Esophagus muscularis mucosa (tissue), 4 donors: ENCODE measurements at places on chromosomes 6 and 20. TPM values are rescaled to one million over a fixed set of nuclear protein-coding genes. Genes with fewer than 3 reads are reported as not detected.

- no peak for DNase-seq
Observed at GRCh38 chr6:6631053-6631452, 42.5 kb downstream of the LY86 start.

- no peak for DNase-seq
Observed at GRCh38 chr6:45722876-45723275, 292.8 kb downstream of the CLIC5 start.

- DNase-seq = no peak
Observed at GRCh38 chr6:15145821-15146220, 100.0 kb upstream of the JARID2 start.

DNA sequence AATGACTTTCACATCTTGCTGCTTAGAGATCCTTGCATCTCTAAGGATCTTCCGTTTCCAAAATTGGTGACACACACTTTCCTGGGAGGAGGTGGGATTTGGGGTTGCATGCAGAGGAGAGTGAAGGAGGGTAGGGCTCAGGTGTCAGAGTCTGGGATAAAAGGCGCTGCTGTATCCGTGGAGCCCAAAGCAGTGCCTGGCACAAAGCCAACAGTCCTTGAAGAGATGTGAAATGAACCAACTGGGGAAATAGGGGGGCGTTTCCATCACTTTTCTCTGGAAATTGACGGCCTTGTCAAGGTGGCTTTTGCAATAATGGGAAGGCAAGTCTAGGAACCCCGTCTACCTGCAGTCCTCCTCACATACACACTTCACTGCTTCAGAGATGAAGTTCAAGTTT, 59.5 kb upstream of the NELFCD start:
- DNase-seq = no peak

DNA sequence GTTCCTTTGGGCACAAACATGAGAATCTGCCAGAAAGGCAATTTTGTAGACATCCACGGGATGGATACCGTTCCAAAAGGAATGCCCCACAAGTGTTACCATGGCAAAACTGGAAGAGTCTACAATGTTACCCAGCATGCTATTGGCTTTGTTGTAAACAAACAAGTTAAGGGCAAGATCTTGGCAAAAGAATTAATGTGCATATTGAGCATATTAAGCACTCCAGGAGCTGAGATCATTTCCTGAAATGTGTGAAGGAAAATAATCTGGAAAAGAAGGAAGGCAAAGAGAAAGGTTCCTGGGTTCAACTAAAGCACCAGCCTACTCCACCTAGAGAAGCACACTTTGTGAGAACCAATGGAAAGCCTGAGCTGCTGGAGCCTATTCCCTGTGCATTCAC, 103.9 kb upstream of the ARG1 start:
- peak; percentile 39 for DNase-seq

- no peak for DNase-seq
Observed at GRCh38 chr6:55825402-55826051, 49.9 kb downstream of the BMP5 start.

CTNNBL1 gene
- total RNA-seq = 42.8 TPM

GRCh38 chr6:167751579-167752115, 75.1 kb upstream of the AFDN start:
- DNase-seq = no peak

DNA sequence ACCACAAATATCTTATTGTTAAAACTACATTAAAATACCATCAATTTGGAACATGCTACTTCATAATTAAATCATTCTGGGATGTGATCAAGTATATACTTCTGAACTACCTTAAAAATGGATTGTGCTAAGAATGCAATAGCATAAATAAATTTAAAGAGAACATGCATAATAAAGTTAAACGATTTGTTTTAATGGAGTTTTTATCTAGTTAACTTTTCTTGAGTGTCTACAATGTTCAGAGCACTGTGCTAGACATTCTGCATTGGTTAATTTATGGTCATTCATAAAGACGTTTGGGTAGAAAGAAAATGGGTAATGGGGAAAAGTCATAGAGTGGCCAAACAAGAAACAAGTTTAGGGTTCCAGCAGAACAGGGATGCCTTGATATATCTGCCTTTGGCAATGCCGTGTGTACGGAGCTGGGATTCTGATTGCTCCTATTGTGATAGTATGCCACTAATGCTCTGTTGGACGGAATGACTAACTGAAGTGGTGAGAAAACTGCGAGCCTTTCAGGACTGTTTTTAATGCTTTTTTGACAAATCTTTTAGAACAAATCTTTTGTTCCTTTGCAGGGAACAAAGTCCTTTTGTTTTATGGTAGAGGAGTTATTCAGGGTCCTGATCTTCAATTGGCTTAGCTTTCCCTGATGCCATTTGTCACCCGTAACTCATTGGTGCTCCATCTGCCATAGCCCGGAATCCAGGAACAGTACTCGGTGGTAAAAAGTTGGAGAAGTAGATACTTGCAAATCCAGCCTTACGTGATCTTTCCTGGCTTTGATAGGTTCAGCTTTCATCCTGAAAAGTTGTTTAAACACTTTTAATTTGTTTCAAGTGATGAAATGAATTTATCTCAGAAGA, 162.6 kb downstream of the BCKDHB start:
- no peak for DNase-seq

GRCh38 chr20:45450097-45450818, 19.3 kb upstream of the WFDC2 start:
- DNase-seq = no peak

GRCh38 chr6:55290736-55291135, 36.5 kb upstream of the GFRAL start:
- no peak for DNase-seq

GRCh38 chr6:105949869-105950268, 136.3 kb upstream of the PRDM1 start:
- no peak for DNase-seq

TREML1 gene
- total RNA-seq = not detected

LHFPL5 gene
- total RNA-seq = not detected

SUMO4 gene
- total RNA-seq = 0.58 TPM

GRCh38 chr6:136792095-136792409, 225 bp downstream of the MAP3K5 start:
- no peak for DNase-seq

- DNase-seq = no peak
Observed at GRCh38 chr6:157298216-157298724, 25.0 kb downstream of the TMEM242 start.

- DNase-seq = no peak
Observed at GRCh38 chr6:57180596-57180995, 8.5 kb downstream of the BAG2 start.

ADGRF5 gene
- total RNA-seq = 33.6 TPM

CDSN gene
- total RNA-seq = not detected

ENPP3 gene
- 0.78 TPM for total RNA-seq

DNA sequence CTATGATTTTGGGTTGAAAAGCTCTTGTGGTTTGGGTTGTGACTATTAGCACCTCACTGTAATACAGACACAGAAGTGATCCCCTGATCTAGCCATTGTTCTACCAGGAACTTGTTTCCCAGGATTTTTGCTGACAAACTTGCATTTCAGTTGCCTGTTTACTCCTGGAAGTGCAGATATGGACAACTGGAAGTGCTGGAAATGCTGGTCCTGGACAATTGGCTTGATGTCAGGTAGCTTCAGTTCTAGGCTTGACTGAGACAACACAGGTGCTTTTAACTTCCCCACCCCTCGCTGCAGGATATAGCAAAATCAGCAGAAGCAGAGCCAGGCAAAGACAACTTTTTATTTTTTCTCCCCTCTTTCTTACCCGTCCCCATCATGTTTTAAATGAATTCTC, 27.1 kb upstream of the FBXO30 start:
- DNase-seq = no peak

CNR1 gene
- total RNA-seq = 23.4 TPM

GRCh38 chr20:36919715-36920333, 31.7 kb downstream of the SAMHD1 start:
- DNase-seq = no peak

DNA sequence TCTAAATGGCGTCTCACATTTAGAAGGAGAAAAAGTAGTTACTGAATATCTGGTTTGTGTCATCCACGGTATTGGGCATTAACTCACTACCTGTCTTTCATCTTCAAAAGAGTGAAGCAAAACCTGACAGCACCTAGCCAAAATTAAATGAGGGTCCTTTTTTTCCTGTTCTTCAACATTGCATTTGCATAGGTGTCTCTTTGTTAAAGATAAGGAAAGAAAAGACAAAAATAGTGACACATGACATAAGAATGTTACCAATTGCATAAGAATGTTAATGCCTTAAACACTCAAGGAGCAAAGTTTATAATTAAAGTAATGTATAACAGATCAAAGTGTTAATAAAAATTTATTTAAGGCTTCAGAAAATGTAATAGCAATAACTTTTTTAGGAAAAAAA, 61.4 kb upstream of the MANEA start:
- DNase-seq = no peak

- no peak for DNase-seq
Observed at GRCh38 chr6:156839591-156840001, 62.4 kb downstream of the ARID1B start.

- DNase-seq = no peak
Observed at GRCh38 chr6:2773449-2773848, 8.3 kb downstream of the WRNIP1 start.

DNA sequence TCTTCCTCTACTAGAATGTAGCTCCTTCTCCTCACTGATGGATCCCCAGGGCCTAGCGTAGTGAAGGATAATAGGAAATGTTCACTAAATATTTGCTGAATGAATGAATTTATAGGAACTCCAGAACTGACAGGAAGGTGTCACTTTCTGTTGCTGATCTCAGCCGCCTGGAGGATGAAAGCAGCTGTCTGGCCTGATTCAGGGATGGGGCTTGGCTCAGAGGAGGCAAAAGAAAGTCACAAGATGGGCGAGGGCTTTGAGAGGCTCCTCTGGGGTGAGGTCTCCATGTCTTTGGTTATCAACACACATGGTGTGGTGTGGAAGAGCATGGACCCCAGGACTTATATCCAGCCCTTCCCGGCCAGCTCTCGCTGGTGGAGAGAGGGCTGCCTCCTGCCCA, 11.5 kb upstream of the CCDC167 start:
- no peak for DNase-seq

- DNase-seq = no peak
Observed at GRCh38 chr6:160882791-160883279, 108.7 kb upstream of the MAP3K4 start.

DNA sequence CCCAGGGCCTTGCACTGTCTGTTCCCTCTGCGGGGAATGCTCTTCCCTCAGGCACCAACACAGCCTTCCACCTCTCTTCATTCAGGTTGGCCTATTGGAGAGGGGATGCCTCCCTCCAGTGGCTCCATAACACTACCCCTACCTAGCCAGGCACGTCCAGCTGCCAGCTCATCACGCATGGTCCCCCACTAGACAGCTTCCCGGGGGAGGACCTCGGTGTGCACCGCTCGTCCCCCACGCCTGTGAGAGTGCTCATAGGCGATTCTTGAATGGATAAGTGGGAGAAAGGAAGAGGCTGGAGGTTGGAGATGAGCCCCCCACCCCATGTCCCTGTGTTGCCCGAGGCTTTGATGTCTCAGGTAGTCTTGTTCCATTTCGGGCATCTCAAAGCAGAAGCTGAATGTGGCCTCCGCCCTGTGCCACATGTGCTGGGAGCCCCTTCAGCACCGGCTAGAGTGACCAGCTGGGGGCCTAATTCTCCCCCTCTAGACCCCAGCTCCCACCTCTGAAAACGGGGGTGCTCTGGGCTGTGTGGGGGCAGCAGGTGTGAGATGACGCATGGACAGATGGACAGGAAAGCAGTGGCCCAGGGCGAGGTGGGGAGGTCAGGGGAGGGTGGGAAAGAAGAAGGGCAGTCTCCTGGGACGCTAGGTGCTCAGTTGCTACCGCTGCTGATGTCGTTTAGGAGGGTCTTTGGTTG, 333.0 kb downstream of the TAF4 start:
- no peak for DNase-seq

DNA sequence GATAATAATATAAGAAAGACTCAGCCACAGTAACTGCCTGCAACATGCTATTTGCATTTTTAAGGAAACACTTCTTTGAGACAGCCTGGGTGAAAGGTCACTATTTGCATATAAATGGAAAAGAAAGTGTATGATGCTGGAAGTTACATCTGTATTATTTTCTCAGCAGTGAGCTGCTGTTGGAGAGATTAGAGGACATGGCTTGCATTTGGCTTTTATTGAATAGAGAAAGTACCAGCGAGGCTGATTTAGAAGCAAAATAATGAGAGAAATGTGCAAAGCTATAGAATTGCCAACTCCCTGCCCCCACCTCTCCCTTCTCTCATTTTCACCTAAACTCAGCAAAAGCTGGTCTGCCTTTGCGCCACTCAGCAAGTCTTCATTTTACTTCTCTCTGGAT, 12.7 kb downstream of the MYT1 start:
- no peak for DNase-seq

- no peak for DNase-seq
Observed at GRCh38 chr20:11159728-11160127, 485.9 kb upstream of the JAG1 start.

- no peak for DNase-seq
Observed at GRCh38 chr6:111852725-111853124, 20.5 kb downstream of the FYN start.
